ENCODE measurements at places on chromosomes 3 and 15. TPM values are rescaled to one million over a fixed set of nuclear protein-coding genes. Genes with fewer than 3 reads are reported as not detected.

The PTPN9 gene
- total RNA-seq, result 37.5 TPM

The STAC gene
- 7.1 TPM for total RNA-seq

The SERPINI2 gene
- 0.32 TPM for total RNA-seq

The AEN gene
- 75.9 TPM for total RNA-seq

The KNG1 gene
- total RNA-seq, result not detected

The DZIP1L gene
- total RNA-seq, result 19.8 TPM

The TGM4 gene
- total RNA-seq, result 0.18 TPM

The SGO1 gene
- total RNA-seq, result 1.9 TPM

The CD276 gene
- 220 TPM for total RNA-seq

The ZNF662 gene
- 0.53 TPM for total RNA-seq

The WDR93 gene
- not detected for total RNA-seq

The PIGZ gene
- 0.54 TPM for total RNA-seq

The FMN1 gene
- 5.3 TPM for total RNA-seq

The CACNA2D2 gene
- total RNA-seq, result 1.00 TPM

The ATP13A5 gene
- total RNA-seq, result not detected

The KLHL24 gene
- total RNA-seq, result 40.1 TPM

The ITGA11 gene
- total RNA-seq, result 193 TPM

Data from astrocyte (in vitro differentiated cells and primary cell).